ENCODE measurements at places on chromosomes 12 and 14.
A peak's percentile ranks its signal among the peaks of the same experiment; 100 is the strongest.

DNA sequence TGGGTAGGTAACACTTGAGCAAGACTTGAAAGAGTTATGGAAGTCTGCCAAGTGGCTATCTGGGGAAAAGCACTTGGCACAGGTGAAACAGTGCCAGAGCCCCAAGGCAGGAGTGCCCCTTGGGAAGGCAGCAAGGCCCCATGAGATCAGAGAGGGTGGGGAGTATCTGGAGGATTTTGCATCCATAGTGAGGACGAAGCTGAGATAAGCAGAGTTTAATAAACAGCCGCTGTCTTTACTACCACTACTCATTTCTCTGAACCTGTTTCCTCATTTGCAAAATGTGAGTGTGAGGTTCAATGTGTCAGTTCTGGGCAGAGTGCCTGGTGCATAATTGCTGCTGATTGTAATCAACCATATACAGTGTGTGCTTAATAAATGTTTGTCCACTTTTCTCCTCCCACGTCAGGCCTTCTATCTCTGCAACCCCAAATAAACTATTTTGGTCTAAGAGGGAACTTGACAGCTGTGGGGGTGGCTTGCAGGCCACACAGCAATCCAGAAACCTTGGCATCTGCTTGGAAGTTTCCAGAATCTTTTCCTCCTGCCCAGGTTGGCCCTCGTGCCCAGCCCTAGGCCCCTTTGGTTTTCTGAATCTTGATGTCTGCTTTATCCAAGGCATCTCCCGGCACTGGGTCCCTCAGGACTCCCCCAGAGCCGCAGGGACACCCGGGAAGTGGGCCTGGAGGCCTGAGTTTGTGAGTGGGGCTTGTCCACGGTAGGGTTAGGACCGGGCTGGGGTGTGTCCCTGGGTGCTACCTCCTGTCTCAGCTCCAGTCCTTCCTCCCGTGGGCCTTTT is 4.5 kb downstream of the ABCB9 start:
- DNase-seq = no peak

GRCh38 chr14:73283608-73284379 is 46.5 kb downstream of the PAPLN start:
- DNase-seq = no peak

GRCh38 chr14:35535483-35536112 is 1.6 kb downstream of the INSM2 start:
- no peak for DNase-seq

DNA sequence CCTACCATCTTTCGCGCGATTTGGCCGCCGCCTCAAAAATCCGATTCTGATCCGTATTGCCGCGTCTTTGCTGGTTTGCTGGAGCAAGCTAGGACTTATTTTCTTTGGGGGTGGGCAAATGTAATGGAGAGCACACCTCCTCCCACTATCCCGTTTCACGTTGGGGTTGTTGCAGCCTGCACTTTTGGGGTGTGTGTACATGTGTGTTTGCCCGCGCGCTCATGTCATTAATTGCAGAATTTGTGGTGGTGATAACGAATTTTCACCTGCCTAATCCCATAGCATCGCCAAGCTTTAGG is 657 bp downstream of the METAP2 start:
- no peak for DNase-seq

DNA sequence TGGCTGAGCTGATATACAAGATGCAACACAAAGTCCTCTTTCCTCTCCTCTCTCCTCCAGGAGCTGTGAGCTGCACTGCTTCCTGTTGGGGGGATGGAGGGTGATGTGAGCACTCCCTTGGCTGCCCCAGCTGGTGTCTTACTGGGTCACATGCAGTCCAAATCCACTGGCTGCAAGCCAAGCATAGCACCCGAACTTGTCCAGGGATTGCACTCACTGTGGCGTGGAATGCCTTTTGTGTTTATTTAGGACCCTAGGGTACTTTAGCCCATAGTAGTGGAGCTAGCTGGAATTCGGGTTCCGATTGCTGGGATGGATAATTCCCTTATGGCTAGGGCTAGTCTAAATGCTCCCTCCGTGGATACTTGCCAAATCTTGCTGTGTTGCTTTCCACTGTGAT is 424.9 kb upstream of the SYT1 start:
- no peak for DNase-seq

GRCh38 chr14:68238976-68239375 is 419.4 kb downstream of the RAD51B start:
- no peak for DNase-seq

DNA sequence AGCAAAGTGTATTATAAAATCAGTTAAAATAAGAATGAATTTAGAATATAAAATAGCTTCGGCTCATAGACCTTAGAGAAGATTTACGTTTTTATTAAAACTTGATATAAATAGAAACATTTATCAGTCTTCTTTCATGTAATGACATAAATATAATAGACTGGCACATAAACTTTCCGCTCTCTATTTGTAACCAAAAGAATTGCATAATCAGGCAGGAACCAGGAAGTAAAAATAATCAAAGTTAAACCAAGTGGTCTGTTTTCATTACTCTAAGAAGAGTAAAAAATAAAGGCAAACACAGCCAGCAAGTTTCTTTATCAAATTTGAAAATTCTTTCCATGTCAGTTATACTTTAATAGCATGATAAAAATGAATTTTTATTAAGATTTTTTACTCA is 46.3 kb upstream of the ATP2A2 start:
- no peak for DNase-seq

DNA sequence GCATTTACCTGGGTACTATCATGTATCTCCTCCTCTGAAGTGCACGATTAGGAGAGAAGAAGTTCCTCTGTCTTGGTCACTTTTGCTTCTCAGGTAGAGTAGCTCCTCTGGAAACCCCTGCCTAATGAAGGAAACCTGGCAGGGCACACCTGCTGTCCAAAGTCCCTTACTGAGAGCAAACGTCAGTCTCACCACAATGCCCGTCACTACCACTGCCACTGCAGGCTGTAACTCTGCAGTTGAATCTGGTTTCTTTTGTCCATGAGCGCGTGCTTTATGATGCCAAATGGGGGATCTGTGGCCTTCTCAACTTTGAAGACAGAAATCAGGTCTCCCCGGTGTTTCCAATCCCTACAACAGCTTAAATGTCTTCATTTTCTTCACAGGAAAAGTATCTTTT is 1068.6 kb downstream of the BCL11B start:
- no peak for DNase-seq

- DNase-seq = no peak
Measured at GRCh38 chr12:1809591-1810190, 10.7 kb upstream of the LRTM2 start.

GRCh38 chr14:42307239-42307825 is 700.7 kb downstream of the LRFN5 start:
- no peak for DNase-seq

- no peak for DNase-seq
Measured at GRCh38 chr12:92356425-92356824, 210.8 kb upstream of the BTG1 start.

DNA sequence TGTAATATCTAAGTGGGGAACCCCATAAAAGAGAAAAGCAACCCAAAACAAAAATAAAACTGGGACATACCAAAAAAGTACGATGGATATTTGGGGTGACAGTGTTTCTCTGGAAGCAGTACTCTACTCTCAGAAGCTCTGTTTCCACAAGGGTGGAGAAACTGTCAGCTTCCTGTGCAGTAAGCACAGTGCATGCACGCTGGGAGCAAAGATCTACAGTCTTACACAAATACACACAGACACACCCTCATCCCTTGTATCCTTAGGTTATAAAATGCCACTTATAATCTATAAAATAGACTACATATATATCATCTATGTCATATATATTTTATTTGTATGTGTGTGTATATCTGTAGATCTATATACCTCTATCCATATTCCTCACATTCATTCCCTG is 225.8 kb upstream of the SOX5 start:
- DNase-seq = no peak

DNA sequence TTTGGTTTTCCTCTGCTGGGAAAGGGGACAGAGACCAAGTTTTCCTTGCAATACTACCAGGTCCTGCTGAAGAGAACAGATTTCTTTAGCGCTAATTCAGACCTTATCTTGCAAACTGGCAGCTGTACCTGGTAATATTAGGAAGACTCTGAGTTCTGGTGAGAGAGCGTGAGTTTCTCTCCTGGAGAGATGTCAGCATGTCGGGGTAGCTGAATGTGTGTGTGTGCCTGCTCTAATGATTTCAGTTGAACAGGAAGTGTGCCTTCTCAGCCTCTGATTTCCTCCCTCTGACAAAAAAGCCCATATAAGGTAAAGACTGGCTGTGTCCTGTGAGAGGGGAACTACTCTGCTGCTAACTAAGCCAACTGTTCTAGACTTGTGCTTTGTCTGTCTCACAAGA is 10.3 kb upstream of the ERP27 start:
- DNase-seq = no peak

DNA sequence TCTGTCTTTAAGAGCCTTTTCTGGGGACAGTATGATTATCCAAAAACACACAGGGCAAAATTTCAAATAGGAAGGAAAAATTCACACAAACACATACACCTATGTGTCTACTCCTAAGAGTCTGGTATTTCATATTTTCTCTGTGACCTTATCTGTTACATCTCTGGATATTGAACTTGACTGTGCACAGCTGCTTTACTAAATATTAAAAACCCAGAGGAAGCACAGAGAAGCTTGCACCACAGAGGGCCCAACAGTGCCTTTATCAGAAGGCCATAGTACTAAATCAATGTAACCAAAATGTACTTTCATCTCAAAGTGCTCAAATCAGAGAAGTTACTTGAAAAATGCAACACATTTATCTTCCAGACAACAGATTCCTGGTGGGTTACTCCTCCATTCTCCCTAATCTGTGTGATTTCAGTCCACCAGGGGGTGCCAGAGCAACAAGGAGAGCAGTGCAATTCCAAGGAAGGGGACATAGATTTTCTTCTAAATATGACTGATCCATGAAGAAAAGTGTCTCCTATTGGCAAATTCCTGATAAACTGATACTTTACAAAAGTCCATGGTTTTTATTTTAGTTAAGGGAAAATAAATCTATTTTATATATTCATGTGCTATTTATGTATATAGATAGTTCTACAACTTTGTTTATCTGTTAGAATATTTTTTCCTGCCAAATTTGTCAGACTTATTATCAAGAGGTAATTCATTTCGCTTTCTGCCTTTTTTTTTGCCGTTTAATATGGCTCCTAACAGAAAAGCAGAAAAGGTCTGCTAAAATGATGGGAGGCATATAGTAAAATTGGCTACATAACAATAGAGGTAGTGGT is 617.6 kb downstream of the LRFN5 start:
- DNase-seq = peak; percentile 6

- no peak for DNase-seq
Measured at GRCh38 chr12:25301798-25302197, 51.1 kb upstream of the KRAS start.

DNA sequence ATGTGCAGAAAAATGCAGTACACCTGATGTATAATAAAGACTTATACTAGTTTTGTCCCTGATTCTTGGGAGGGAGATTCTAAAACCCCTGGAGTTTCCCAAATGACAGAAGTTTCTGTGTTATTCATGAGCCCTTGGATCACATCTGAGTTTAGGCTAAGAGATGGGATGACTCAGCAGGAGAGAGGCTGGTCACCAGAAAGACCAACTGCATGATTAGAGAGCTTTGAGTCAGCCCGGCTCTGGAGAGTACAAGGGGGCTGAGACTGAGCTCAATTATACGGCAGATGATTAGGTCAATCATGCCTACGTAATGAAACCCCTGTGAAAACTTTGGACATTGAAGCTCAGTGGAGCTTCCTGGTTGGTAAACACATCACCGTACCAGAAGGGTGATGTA is 174.2 kb downstream of the SSPN start:
- DNase-seq = no peak

- no peak for DNase-seq
Measured at GRCh38 chr12:92573104-92573503, 129.7 kb upstream of the PLEKHG7 start.

DNA sequence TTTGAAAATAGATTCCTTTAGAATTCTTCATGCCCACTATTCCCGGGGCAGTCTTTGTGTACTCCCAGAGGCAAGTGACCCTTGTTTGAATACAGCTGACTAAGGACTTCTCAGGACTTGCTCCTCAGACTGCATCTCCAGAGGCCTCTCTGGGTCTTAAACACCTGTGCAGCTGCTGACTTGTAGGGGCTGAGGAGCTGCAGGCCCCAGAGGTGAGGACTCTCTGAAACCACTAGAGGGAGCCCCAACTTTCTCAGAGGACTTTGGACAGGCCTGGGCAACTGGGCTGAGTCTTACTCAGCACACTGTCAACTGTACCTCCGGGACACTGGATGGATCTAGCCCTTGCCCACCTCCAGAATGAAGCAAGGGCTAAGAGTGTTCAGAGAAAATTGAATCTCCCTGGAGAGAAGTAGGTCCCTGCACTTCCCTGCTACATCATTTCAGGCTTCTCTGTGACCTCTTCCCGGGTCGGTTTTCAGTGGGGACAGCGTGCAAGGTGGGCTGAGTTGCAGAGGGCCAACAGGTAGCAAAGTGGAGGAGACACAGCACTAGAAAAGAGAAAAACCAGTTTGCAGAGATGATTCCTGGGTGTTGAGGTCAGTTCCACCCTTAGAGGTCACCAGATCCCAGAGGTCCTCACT is 164.6 kb downstream of the TMEM117 start:
- DNase-seq = no peak

DNA sequence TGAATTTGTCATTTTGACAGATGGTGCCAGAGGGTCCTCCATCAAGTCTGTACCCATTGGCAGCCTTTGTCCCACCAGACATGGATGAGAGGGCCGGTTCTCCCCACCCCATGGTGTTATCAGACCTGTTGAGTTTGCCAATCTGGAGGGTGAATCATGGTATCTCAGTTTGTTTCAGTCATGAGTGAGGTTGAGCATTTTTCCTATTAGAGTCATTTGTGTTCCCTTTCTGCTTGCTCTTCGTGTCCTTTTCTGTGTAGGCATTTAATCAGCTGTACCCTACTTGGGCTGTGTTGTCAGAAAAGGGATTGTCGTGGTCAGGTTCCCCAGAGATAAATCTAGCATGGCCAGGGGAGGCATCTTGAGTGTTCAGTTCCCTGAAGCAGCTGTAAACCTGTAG is 30.5 kb downstream of the SLC24A4 start:
- no peak for DNase-seq

GRCh38 chr12:5614256-5614655 is 182.3 kb downstream of the NTF3 start:
- no peak for DNase-seq

DNA sequence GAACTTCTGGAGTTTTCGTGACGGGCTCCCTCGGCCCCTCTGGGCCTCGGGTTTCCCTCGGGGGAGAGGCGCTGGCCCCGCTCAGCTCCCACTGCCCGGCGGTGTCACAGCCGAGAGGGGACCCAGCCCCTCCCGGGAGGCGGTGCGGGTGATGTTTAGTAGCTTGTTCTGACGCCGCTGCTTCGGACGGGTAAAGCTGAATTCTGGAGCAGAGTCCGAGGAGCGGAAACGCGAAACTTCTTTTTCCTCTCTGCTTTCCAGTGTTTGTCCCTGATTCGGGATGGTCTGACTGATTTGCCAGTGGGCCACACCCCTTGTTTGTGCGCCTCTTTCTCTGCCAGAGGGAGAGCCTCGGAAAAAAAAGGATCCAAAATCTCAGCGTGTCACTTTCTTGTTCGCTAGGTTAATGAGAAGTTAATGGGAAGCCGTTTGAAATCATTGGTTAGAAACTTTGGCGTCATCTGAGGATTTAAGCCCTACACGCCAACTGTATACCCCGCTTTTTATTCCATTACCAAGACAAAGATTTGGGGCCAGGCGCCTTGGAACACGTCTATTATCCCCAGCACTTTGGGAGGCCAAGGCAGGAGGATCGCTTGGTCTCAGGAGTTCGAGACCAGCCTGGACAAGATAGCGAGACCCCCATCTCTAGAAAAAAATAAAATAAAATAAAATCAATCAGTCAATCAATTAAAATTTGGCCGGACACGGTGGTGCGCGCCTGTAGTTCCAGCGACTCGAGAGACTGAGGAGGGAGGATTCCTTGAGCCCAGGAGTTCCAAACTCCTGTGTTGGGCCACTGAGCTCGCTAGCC is 756 bp downstream of the TULP3 start:
- peak; percentile 26 for DNase-seq

Measured in stimulated activated CD4-positive, alpha-beta T cell treated with anti-CD3 and anti-CD28 coated beads, Interleukin-4, amount 100 ng/mL, for 1 hour (primary cell).